Naive B cell (primary cell): ENCODE measurements at places on chromosomes 7 and 10. TPM values are rescaled to one million over a fixed set of nuclear protein-coding genes. Genes with fewer than 3 reads are reported as not detected.

GRCh38 chr7:105664816-105665525 lies 83.7 kb upstream of the EFCAB10 start:
- no peak for DNase-seq

DNA sequence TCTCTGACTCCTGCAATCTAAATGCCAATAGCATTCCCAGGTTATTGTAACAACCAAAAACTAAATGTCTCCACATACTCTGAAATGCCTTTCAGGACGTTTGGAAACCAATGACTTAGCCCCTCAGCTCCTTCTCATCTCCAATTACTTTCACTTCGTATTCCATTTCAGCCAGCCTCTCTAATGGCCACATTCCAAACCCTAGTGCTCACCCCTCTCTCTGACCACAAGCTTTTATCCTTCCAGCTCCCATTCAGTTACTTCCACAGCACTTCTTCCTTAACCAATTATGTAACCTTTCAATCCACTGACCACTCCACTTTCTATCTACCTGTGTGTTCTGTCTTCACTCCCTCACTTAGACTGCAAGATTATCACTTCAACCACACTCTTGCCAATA lies 4.3 kb downstream of the NOC3L start:
- DNase-seq = no peak

- no peak for DNase-seq
These were observed 373.3 kb upstream of the GALNT17 start for GRCh38 chr7:70758646-70759045.

DNA sequence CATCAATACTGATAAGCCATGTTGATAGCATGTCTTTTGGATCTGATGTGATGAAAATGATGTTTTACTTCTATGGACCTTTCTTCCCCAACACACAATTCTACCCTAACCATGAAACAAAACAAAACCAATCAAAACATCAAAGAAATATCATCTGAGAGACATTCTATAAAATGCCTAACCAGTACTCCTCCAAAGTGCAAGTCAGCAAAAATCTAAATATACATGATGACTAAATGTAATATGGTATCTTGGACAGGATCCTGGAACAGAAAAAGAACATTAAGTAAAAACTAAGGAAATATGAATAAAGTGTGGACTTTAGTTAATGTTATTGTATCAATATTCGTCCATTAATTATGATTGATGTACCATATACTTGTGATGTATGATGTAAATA lies 625.1 kb downstream of the MAGI2 start:
- DNase-seq = no peak

DNA sequence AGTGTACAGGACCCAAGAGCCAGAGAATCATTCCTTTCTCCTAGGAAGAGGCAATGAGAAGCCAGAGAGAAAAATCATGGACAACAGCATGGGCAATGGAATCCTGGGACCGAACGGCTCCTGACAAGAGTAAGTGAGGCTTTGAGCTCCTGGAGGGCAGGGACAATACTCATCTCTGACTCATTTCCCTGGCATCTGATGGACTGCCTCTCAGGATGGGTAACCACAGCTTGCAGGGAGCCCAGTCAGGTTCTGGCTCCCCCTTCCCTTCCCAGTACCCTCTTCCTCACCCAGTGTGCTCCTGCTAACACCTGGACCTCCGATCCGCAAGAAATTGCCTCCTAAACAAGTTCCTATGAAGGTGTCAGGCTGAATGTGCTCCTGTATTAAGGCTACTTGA lies 51.2 kb upstream of the SORCS3 start:
- no peak for DNase-seq

- no peak for DNase-seq
These were observed 37.7 kb downstream of the LRMDA start for GRCh38 chr10:75469006-75469616.

DNA sequence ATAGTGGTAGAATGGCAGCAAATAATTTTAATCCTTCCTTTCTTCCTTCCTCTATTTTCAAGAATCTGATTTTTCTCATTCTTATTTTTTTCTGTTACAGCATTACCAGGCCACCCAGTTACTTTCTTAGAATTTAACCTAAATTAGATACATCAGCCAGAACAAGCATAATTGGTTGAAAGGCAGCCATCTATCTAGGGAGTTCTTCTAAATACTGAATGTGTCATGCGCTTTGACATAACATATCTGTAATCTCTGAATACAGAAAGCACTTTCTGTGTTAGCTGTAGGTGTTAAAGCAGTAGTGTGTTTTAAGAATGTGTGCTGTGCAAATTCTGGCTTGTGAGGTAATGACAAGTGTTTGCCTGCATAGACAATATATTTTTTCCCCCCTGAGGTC lies 97.3 kb downstream of the BTRC start:
- DNase-seq = no peak

GRCh38 chr10:5293691-5294550 lies 70.8 kb upstream of the UCN3 start:
- DNase-seq = no peak

DNA sequence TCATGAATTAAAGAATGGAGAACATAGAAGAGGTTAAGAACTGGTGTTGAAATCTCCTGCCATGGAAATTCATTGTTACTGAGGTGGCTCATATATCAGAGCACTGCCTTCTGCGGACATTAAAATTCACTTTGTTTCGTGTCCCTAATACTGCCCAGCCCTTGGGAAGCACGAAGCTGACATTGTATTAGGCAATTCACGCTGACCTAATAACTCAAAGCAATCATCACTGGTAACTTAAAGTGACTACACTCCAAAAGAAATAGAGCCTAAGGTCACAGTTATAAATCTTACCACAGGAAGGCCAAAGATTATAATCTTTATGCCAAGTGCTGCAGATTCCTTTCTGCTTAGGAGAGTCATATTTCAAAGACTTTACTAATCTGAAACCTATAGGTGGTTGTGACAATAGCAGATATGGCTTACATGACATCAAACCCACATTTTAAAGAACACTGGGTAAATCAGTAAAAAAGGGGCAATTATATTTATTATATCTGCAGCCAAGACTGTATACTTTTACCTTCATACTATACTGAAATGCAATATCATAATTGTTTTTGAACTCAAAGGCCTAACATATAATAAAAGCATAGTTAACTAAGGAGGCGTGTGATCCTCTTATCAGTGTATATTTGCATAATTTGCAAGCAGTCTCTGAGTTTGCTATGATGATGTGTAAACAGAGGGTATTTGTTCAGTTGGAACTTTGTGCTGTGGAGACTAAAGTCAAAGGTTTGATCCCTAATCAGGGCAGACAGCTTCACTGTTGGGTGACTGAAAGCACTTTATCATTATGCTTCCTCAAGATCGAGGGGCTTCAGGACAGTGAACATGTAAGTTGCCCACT lies 51.9 kb upstream of the CAPZA2 start:
- no peak for DNase-seq

DNA sequence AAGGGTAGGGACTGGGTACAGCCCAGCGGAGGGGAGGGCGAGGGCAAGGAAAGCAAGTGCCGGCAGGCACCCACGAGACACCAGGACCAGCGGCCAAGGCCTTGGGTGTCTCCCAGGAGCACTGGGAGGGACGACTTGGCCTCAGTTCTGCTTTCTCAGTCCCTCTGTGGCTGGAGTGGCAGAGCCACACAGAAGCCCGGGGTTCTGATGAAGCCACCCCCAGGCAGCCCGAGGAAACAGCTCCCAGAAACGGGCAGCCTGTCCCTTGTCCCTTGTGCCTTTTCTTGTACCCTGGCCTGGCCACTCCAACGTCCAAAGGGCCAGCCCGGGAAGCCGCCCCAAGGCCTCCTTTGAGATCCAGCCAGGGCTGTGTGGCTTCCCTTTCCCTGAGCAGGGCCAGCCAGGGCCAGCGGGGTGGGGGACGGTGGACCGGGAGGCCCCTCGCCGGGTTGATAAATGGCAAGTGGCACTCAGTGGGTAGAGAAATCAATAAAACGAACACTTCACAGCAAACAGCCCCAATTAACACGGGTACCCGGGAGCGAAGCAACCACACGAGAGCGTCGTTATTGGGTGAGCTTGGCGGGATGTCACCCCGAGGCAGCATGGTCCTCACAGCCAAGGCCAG lies 69.8 kb upstream of the GNA12 start:
- DNase-seq = no peak

HMX3 gene
- not detected for polyA plus RNA-seq

GPC2 gene
- not detected for polyA plus RNA-seq

JAZF1 gene
- polyA plus RNA-seq = 25.4 TPM

CUZD1 gene
- polyA plus RNA-seq = 1.5 TPM

NKX1-2 gene
- polyA plus RNA-seq = not detected

CHN2 gene
- polyA plus RNA-seq = not detected

NRP1 gene
- polyA plus RNA-seq = not detected

TECPR1 gene
- polyA plus RNA-seq = 12.1 TPM
